Activated naive CD4-positive, alpha-beta T cell treated with anti-CD3 and anti-CD28 coated beads, Interleukin-2, amount 50 U/mL, for 72 hours (primary cell): ENCODE measurements at places on chromosomes 6 and 20.

DNA sequence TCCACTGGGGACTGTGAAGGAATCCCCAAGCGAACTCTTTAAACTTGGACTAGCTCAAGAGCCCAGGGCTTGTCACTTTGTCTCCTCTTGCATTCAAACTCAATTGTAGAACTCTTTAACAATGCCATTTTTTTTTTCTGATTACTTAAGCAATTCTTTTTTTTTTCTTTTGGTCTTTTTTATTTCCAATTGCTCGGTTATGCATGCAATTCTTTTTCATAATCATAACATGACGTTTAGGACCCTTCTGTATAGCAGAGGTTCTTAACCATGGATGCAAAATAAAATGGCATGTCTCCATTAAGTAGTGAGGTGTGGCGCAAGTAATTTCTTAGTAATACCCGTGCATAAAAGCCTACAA lies 466 bp upstream of the BFSP1 start:
- DNase-seq, result no peak

DNA sequence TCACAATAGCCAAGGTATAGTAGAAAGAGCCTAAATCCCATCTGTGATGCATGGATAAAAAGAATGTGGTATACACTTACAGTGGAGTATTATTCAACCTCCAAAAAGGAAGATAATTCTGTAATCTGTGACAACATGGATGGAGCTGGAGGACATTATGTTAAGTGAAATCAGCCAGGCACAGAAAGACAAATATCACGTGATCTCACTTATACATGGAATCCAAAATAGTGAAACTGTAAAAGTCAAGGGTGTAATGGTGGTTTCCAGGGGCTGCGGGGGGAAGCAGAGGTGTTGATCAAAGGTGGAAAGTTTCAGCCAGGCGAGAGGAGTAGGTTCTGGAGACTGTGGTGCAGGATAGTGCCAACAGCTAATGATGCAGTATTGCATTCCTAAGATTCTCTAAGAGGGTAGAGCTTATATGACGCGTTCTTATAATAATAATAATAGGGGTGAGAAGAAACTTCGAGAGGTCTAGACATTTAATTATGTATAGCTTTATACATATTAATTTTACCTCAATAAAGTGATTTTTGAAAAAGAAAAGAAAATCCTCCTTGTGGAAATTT lies 246.1 kb downstream of the FOXA2 start:
- no peak for DNase-seq

- no peak for DNase-seq
These were observed 128.5 kb upstream of the SALL4 start for GRCh38 chr20:51930775-51931174.

- no peak for DNase-seq
These were observed 167.1 kb downstream of the LAMA2 start for GRCh38 chr6:129050086-129050485.

GRCh38 chr20:46031701-46032254 lies 2.8 kb downstream of the SLC12A5 start:
- no peak for DNase-seq

DNA sequence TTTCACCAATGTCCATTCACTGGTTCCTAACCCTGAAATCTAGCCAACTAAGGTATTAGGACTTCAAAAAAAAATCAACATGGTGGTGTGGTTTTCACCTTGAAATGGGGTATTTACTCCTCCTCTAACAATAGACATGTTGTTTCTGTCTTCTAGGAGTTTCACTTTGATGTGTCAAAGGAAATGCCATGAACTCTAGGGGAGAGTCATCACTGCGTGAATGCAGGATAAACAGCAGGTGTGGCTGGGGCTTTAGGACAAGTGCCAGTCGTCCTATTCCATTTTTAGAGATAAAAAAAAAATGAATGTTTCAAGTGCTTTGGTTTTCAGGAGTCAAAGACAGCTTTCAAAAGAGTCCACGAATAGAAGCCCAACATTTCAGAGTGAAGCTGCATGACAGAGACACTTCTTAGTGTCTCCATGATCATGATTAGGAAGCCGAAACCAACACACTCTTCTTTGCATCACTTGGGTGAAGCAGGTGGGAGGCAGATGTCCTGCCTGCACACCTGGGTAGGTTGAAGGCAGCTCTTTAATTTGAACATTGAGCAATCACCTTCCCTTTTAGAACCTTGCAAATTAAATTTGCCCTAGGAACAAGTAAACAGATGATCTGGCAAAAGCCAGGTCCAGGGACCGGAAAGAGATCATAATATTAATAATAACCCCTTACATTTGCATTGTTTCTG lies 328.5 kb upstream of the PRDM1 start:
- DNase-seq, result peak; percentile 19

DNA sequence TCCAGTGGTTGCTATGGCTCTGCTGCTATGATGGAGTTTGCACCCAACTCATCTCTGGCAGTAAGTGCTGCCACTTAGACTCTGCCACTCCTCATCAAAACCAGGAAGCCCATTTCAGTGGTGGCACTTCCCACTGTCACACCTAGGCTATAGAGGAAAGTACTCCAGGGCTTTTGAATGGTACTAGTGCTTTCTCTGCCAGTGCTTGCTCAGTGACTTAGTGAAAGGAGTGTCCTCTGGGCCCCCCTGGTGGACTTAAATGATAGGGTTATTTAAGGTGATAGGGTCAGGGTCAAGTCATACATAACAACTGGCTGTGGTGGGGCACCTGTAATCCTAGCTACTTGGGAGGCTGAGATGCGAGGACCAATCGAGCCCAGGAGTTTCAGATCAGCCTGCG lies 22.8 kb downstream of the FITM2 start:
- no peak for DNase-seq
